NCI-H446 treated with DMSO at 0.1 percent for 48 hours (cell line): ENCODE measurements at places on chromosomes 12 and 14.
A peak's percentile ranks its signal among the peaks of the same experiment; 100 is the strongest.

GRCh38 chr12:119683816-119684215, 15.9 kb downstream of the PRKAB1 start:
- DNase-seq, result no peak

DNA sequence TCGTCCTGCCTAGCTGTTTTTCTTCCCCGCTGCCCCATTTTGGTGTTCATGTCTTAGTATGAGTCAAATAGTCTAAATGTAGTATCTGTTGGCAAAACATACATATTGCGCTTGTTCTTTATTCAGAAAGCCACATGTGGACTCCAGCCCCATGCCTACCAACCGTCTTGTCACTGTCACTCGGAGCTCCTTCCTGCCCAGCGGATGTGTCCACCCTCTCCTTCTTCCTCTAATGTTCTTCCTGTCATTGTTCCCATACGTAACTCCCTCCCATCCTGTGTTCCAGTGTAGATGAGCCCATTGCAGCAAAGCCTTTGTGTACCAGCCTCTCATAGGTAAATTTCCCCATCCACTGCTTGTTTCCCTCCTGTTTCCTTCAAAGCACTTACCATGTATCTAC, 120.5 kb downstream of the TMX1 start:
- no peak for DNase-seq

DNA sequence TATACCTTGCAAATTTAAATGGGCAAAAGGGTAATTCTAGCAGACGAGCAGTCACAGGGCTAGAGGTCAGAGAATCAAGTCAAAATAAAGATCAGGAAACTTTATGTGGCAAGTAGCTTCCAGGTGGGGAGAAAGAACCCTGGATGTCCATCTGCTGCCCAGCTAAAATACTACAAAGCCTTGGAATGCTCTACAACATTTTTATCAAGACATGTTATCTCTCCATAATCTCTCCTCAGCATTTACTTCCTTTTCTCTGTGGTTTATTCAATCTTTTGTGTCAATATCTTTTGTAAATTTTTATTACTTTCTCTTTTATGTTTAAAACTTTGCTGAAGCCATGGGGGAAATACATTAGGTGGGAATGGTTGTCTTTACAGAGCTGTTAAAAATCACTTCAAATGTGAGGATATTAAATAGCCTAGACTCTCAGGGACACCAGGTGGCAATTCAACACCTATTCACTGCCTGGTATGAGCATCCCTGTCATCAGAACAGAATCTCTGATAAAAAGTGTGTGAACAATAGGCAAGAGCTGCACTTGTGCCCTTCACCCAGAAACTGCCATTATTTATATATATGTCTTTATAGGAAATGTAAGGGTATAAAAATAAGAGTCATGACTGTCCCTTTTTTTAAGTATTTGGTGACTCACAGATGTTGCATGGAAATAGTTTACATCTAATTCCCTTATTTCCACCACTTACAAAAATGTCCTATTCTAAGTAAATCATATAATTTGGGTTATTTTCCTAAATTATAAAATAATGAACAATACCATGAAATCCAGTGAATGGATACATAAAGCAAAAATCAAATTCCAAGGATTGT, 152.9 kb downstream of the EPS8 start:
- DNase-seq, result no peak

- DNase-seq, result peak; percentile 18
These were observed 30.4 kb downstream of the DLGAP5 start for GRCh38 chr14:55160989-55161388.

DNA sequence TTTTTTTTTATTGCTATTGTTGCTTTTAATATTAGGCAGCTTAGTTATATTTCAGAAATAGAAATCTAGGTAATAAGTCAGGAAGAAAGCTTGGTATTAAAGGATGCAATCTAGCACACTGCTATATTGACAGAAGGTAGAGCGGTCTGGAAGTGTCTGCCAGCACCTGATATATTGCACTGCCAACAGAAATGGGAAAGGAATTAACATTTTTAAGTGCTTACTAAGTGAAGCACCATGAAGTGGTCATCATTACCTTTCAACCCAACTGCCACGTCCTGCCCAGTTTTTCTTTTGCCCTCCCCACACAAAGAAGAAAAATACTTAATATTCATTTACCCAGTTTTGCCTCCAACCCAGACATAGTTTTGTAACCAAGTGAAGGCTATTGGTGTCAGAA, 163.5 kb downstream of the KITLG start:
- no peak for DNase-seq

- no peak for DNase-seq
These were observed 9.6 kb upstream of the FOXG1 start for GRCh38 chr14:28756884-28757570.

- no peak for DNase-seq
These were observed 204.0 kb upstream of the AVPR1A start for GRCh38 chr12:63354969-63355368.

DNA sequence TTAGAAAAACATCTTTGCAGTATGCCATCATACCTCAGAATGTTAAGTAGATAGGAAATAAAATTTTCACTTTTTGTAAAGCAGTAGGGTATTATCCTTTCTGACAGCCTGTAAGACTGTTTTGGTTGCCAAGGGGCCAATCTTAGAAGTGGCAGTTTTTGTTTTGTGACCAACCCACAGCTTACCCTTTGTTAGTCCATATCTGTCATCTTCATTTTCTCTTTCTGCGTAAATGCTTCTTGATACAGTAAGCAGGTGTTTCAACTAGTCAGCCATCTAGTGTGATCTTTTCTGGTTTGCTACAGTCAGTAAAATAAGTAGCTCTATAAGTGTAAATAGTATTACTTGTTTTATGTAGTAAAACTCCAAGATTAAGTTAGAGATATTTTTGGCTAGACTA, 8.8 kb downstream of the PPM1A start:
- no peak for DNase-seq
